ENCODE measurements at places on chromosomes 16 and 17.
A peak's percentile ranks its signal among the peaks of the same experiment; 100 is the strongest.

GRCh38 chr17:78966123-78966813 lies 13.5 kb downstream of the LGALS3BP start:
- DNase-seq: no peak

GRCh38 chr16:30084816-30085159 lies 6.9 kb downstream of the TBX6 start:
- DNase-seq: no peak

DNA sequence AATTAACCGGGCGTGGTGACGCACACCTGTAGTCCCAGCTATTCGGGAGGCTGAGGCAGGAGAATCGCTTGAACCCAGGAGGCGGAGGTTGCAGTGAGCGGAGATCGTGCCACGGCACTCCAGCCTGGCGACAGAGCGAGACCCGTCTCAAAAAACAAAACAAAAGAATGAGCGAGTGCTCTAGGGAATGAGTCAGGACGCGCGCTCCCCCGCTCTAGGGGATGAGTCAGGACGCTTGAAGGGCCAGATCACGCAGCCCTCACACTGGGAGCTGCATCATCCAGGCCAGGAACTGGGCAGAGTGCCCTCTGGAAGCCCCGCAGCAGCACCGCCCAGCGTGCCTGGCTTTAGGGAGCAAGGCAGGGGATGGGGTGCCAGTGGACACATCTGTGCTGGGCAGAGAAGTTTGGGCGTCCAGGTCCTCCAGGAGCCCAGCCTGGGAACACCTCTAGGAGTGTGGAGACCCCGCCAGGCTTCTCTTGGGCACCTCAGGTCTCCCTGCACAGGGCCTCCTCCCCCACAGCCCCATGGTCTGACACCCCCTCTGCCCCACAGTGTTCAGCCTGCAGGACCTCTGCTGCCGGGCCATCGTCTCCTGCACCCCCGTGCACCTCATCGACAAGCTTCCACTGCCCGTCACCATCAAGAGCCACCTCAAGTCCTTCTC lies 3.9 kb upstream of the WFIKKN1 start:
- DNase-seq: no peak

- DNase-seq: no peak
Observed at GRCh38 chr17:76018801-76019200, 8.3 kb downstream of the EVPL start.

DNA sequence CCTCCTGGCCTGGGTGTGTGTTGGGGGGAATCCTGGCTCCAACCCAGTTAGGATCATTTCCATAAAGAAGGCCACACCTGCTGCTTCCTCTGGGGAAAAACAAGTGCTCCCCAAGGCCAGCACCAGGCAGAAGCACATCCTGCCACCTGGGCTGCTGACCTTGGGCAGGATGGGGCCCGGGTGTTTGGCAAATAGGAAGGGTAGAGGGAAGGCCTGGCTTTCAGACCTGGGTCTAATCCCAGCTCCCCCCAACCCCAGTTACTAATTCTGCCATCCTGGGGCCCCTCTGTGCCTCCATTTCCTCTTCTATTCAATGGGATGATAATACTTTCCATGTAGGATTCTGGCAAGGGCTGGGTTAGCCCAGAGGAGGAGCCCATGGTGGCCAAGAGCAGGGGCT lies 3.0 kb upstream of the NLRC5 start:
- DNase-seq: no peak

DNA sequence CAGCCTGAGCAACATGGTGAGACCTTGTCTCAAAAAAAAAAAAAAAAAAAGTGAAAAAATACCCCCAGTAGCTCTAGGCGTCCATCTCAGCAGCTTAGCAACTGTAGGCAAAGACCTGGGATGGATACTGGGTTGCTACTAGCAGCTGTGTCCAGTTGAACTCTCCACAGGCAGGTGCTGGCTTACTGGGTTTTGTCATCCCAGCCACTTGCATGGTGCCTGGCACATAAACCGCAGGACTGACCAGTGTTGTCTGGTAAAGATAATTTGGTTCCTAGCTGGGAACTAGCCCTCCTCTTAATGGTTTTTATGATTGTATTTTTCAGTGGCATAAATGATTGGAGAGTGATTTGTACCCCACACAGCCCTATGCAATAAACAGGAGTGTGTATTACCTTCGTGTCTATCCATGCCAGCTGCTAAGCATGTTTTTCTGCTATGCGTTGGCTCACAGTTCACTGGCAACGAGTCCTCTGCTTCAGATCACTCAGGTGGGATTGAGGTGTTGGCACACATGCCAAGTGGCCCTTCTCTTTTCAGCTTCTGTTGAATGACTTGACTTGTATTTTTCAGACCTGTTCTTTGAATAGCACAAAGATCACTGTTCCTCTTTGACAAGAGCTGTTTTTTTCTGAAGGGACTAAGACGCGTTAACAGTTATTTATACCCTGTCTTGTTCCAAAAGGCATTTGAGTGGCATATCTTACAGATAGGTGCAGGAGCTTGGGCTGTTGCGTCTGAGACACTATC lies 352.9 kb downstream of the SNX29 start:
- DNase-seq: no peak

GRCh38 chr16:30033270-30033669 lies 2.2 kb upstream of the TLCD3B start:
- DNase-seq: peak; percentile 24

DNA sequence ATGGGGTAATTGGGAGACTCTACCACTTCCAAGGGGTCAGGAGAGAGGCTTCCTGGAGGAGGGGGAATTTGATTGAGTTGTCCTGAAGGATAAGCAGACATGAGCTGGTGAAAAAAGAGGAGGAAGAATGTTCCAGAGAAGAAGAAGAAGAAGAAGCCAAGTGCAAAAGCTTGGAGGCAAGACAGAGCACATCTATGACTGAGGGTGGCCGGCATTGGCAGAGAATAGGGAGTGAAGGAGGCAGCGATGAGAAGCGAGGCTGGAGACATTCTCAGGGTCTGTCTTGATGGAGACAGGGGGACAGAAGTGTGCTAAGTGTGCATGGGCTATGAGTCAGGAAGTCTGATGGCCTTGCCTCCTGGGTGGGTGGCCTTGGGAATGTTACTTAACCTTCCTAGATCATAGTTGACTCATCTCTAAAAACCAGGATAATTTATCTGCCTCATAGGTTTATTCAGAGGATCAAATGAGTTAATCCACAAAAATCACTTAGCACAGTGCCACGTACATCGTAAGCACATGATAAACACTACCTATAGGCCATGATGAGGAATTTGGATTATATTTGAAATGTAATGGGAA lies 171.7 kb downstream of the ABCC12 start:
- DNase-seq: no peak

DNA sequence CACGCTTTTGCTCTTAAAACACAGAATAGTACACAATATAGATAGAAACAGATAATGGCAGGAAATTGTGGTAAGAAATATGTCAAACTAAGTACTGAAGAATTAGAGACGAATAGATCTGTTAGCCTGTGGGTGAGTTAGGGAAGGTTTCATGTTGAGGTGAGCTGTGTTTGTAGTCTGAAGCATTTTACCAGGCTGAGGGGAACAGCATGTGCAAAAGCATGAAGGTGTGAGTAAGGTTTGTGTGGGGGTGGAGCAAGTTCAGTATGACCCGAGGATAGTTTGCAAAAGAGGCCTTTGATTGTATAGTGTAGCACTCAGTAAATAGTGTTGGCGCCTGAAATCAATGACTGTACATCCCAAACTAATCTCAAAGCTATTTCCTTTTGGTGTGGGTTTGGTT lies 13.8 kb downstream of the IGSF6 start:
- DNase-seq: peak; percentile 59

Data from activated CD4-positive, alpha-beta T cell treated with anti-CD3 and anti-CD28 coated beads, Interleukin-2, Interleukin-6, amounts not matched to agents 100 ng/mL and 50 ng/mL, durations not matched to agents 16 hours and 8 hours (primary cell).